AG04450 (cell line): ENCODE measurements at places on chromosomes 6 and 20.

GRCh38 chr6:33273924-33274902 lies 2.3 kb downstream of the RPS18 start:
- no peak for DNase-seq

DNA sequence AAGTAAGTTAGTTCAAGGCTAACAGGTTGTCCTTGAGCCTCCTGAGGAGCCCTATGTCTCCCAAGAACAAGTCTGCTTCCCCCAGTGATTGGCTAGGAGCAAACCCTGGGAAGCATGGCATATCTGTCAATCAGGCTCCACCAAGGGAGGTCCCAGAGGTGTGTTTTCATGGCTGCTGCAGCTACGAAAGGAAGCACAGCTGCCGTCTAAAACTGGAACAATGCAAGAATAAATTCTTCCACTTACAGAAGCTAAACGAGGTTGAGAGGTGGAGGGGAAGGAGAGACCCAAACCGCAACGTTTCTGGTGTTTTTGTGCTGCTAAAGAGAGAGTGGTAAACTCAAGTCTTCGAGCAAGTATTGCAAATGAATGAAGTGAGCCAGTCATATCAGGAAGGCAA lies 4.9 kb upstream of the PTGIS start:
- DNase-seq, result no peak

GRCh38 chr6:74554041-74554440 lies 651.8 kb downstream of the COL12A1 start:
- no peak for DNase-seq

GRCh38 chr6:17542243-17542642 lies 57.9 kb upstream of the FAM8A1 start:
- DNase-seq, result no peak

DNA sequence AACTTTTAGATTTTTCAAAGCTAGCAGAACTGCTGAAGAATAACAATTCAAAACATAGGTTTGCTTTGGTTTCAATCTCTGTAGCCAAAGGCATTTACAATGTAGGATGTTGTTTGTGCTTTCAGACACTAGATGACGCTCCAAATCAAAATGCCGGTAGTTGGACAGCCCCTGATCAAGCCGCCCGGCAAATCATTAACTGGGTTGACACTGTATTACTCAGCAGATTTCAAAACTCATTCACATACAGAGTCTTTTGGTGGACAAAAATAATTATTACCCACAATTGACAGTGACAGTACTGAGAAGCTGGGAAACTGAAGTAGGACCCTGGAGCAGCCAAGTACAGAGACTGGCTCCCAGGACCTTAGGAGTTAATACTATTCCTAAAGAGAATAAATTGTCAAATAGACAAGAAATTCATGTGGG lies 21.3 kb upstream of the HFE start:
- peak; percentile 62 for DNase-seq

DNA sequence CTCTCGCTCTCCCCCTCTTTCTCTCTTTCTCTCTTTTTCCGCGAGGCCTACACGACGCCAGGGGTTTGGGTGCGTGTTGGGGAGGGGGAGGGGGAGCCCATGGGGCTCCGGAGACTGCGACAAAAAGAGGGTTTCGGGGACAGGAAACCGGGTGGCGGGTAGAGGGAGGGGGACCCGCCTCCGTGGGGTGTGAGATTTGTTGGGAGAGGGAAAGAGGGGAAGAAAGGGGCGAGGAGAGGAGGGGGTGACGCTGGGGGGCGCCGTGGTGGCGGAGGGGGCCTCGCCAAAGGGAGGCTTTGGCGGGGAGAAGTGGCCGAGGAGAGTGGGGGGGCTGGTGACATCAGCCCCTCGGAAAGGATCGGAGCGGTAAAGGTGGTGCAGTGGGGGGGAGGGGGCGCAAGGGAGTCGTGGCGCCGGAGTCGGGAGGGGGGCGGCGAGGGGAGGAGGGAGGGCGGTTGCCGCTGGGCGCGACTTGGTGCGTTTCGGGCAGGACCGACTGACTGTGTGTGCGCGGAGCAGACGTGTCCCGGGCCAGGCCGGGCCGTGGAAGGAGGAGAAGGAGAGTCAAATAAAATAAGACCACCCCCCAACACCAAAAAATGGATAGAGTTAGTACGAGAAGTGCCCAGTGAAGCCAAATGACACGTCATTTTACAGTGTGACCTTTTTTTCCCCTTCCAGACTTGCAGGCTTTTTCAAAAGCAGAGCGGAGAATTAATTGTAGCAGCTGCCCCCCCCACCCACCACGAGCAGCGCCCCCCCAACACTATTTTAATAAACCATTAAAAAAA lies 39.8 kb downstream of the GNAS start:
- no peak for DNase-seq

DNA sequence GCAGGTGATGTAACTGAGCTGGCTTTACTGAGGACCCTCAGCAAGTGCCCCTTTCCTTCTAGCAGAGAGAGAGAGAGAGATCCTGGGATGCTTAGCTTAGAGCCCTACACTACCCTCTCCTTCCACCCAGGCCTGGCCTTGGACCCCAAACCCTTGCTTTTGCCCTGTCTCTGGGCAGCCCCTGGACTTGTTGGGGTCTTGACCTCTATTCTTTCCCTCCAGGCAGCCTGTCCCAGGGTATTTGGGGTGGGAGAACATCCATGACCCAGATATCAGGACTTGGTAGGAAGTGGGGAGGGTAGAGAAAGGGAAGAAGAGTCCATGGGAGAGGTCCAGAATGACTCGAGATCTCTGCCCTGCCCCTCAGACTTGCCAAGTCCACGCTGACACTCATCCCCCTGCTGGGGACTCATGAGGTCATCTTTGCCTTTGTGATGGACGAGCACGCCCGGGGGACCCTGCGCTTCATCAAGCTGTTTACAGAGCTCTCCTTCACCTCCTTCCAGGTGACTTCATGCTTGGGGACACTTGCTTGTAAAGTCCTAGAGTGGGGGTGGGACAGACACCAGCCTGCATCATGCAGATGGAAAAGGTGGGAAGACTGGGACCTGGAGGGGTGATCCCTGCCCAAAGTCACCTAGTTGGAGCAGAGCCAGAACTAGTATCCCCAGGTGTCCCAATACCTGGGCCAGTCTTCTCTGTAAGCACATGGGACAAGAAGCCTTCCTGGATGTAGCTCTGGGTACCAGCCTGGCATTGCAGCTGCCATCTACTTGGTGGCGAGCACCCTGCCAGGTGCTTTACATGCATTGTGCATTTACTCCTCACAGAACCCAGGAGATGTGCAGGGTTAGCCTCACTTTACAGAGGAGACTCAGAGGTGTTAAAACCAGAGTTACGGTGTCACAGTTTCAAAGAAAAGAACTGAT lies 30.9 kb downstream of the GLP1R start:
- no peak for DNase-seq

DNA sequence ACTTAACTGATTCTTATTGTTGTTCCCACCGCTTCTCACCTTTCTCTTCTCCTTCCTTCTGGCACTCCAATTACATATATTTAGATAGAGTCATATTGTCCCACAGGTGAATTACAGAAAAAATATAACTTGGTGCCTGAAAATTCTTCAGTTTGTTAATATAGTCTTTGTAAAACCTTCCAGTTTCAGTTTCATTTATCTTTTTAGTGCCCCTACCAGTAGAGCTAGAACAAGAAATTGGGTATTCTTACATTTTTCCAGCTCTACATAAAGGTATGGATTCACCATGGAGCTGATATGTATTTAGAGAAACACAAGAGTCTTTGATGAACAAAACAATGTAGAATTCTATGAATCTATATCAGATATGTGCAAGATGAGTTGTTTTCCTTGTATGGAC lies 10.7 kb downstream of the MANEA start:
- DNase-seq, result no peak

DNA sequence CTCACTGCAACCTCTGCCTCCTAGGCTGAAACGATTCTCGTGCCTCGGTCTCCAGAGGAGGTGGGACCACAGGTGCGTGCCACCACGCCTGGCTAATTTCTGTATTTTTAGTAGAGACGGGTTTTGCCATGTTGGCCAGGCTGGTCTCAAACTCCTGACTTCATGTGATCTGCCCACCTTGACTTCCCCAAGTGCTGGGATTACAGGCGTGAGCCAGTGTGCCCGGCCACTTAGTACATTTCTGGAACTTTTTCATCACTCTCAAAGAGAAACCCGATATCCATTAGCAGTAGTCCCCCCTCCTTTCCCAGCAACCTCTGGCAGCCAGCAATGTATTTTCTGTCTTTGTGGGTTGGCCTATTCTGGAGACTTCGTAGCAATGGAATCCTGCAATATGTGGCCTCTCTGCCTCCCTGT lies 109.8 kb downstream of the JARID2 start:
- no peak for DNase-seq

- DNase-seq, result peak; percentile 53
These were observed 6.5 kb upstream of the BCAS4 start for GRCh38 chr20:50788045-50788991.

DNA sequence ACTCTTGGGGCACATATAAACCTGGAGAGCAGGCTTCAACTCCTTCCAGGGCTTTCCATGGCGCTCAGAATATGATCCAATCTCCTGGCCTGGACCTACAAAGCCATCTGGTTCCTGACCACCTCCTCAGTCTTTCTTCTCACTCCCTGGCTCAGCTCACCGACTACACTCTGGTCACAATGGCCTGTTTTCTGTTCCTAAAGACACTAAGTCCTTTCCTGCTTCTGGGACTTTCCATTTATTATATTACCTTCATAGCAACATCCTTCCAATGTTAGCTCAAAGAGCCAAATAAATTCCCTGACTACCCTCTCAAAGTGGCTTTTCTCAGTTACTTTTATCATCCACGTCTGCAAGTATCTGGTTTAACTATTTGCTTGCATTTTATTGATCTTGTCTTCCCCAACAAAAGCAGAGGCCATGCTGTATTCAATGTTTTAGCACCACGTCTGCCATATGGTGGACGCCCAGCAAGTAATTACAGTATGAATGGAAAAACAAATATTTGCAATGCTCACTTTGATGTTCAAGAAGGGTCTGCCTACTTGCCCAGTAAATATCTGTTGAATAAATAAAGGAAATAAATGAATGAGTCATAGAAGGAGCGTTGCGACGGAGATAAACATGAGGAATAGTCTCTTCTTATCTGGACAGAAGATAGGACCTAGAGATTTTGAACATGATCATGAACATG lies 328.4 kb downstream of the ESR1 start:
- DNase-seq, result no peak

DNA sequence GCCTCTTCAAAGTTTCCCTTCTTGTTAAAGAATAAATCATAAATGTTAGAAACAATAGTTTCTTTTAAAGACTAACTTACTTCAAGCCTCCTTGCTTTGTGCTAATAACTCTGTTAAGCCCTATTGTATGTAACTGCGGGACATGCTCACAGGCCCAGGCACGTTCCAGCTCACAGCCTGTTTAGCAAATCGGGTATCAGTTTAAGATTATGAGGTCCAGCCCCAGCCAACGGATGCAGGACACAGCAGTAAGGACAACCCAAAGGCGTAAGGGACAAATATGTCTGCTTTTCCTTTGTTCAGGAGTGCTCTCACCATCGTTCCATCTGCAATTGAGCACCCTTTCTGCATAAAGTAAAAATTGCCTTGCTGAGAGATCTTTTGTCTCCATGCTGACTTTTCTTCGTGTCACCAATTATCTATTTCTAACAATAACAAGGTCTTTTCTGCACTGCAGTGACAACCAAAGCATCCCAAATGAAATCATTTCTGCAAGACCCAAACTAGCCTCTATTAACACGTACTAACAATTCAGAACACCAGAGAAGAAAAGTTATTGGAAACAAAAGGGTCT lies 1.4 kb downstream of the C6orf52 start:
- no peak for DNase-seq

GRCh38 chr6:124057461-124057860 lies 253.8 kb downstream of the NKAIN2 start:
- DNase-seq, result no peak

DNA sequence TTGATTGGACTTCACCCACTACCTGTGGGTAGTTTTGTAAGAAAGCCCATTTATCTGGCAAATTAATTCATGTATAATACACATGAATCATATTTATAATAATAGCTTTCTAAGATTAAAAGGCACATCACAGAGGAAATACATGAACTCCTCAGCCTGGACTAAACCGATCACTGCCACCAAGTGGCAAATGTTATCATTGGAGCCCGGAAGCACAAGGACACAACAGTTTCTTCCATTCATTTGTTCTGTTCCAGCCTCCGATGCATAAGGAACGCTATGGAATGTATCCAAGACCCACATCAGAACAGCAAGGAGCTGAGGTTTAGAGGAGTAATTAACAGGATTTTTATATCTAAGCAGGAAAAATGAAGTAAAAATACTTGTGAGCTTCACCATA lies 13.9 kb upstream of the IPCEF1 start:
- no peak for DNase-seq

- DNase-seq, result no peak
These were observed 142.9 kb downstream of the RNASET2 start for GRCh38 chr6:166813461-166813860.

DNA sequence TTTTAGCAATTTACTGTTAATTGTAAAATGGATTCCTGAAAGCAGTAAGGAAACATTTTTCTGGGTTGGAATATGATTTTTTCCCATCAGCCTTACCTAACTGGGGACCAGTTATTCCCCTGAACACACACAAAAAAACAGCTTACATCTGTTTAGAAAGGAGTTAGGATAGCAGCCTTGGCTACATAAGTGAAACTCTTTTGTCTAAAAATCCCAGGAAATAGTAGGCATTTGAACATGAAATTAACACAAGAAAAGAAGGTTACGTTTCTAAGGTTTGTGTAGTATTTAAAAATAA lies 696.2 kb upstream of the MARCKS start:
- DNase-seq, result no peak

GRCh38 chr6:130557481-130558112 lies 191.8 kb downstream of the TMEM200A start:
- DNase-seq, result no peak

DNA sequence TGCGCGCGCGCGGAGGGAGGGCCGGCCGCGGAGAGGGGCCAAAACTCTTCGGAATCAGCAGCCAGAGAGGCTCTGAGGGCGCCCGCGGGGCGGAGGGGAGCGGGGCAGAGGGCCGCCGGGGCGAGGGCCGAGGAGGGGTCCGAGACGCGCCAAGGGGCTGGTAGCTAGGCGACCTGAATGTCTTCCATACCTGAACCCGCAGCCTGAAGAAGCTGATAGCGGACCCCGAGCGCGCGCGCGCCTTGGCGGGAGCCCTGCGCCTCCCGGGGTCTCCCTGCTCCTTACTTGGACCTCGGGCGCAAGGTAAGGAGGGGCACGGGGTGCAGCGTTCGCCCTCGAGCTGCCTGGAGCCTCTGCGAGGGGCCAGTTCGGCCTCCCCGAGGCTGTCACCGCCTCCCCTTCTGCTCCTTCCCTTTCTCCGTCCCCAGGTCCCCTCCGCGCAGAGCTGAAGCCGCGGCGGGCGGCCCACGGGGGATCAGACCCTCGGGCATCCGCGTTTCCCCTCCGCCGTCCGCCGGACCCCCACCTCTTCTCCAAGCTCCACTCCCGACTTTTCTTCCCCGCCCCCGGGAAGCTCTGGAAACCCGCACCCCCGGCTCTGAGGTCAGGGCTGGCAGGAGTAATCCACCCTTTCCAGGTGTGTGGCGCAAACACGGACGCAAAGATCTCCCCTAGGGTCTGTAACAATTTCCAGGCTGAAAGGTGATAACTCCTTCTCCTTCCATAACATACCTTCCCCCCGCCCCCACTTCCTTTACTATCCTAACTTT lies 13.1 kb upstream of the DEK start:
- no peak for DNase-seq

GRCh38 chr6:166838987-166839386 lies 117.4 kb downstream of the RNASET2 start:
- no peak for DNase-seq

- DNase-seq, result no peak
These were observed 63.6 kb upstream of the GATA5 start for GRCh38 chr20:62539198-62540045.

GRCh38 chr6:44921798-44922197 lies 406.3 kb upstream of the RUNX2 start:
- DNase-seq, result no peak
